NCI-H1436 treated with DMSO at 0.1 percent for 48 hours (cell line): ENCODE measurements at places on chromosomes 12 and 14.

GRCh38 chr12:77537663-77538062 lies 293.0 kb upstream of the NAV3 start:
- no peak for DNase-seq

GRCh38 chr12:21643758-21644157 lies 13.9 kb downstream of the LDHB start:
- no peak for DNase-seq

- DNase-seq = no peak
These were observed 170.1 kb upstream of the FKBP4 start for GRCh38 chr12:2624543-2625288.

DNA sequence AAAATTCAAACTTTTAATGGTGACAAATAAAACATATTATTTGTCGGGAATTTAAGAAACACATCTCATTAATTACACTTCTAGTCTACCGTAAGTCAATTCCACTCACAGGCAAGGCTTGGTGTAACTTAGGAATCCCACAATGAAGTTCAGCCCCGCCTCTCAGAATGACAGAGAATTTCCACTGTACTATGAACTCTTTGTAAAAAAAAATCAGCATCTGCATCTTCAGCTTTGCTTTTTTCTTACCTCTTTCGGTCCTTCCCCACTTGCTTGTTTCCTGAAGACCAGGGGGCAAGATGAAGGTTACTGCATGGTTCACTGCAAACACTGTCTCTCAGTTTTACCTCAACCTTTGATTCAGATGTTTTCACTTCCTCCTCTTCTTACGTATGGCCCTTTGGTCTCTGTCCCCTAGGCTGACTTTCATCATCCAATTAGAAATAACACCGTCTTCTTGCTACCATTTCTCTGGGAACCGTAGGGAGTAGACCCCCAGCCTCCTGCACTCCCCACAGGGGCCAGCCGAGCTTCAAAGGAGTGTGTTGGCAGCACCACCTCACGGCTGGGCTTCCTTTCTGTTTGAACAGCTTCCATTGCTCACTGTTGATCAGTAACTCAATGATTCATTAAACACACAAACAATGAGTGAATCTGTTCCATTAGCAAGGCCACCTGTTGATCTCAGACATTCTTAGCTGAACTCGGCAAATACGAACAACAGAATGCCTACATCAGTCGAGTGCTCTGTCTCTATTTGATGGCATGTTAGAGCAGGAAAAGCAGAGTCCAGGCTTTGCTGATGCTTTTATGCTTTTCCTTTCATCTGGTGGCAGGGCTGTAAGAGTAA lies 343.0 kb downstream of the BMP4 start:
- no peak for DNase-seq

DNA sequence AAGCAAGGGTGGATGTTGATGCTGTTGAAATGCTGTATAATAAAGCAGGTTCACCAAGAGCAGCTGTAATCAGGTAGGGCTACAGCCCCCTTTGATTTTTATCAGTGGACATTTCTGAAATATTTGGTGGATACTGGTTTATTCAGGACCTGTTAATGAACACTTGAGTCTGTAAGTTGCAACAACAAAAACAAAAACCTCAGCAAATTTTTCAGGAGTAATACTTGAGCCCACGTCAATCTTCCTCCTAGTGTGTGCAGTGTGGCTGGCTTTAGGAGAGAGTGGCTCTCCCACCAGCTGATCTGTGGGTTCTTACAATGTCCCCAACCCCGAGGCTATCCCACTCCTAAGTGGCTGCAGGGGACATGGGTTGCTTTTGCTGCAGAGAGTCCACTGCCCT lies 347.8 kb downstream of the GLT1D1 start:
- DNase-seq = no peak

DNA sequence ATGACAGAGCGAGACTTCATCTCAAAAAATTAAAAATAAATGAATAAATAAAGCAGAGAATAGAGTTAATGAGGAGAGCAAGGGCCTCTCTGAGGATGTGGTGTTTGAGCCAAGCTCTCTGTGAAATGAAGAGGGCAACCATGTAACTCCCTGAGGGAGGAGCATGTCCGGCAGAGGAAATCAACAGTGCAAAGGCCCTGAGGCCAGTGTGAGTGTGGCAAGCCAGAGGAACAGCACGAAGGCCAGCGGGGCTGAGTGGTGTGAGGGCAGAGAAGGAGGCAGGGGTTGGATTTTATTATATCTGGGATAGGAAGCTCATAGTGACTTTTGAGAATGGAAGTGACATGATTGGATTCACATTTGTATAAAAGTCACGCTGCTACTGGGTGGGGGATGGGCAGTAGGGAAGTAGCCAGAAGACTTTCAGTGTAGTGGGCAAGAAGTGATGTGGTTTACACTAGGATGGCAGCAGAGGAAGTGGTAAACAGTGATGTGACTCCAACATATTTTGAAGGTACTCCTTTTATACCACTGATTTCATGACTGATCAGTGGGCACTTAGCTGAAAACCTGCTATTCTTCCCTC lies 10.3 kb upstream of the LRP1-AS start:
- DNase-seq = no peak

GRCh38 chr14:81353691-81354323 lies 46.3 kb downstream of the STON2 start:
- no peak for DNase-seq

DNA sequence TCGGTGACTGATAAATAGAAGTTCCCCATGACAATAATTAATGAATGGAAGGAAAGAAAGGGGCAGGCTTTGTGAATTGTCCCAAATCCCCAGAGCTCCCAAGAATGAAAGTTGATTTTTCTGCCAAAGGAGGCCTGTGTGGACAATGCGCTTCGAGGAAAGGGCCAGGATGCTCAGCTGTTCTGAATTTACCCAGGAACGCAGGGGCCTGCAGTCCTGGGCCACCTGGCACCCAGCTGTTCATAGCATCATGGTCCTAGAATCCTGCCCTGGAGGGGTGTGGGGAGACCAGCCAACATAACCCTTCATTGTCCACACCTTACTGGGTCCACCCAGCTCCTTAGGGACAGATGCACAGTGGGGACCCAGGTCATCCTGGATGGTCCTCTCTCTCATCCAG lies 587.5 kb downstream of the BCL11B start:
- DNase-seq = no peak

DNA sequence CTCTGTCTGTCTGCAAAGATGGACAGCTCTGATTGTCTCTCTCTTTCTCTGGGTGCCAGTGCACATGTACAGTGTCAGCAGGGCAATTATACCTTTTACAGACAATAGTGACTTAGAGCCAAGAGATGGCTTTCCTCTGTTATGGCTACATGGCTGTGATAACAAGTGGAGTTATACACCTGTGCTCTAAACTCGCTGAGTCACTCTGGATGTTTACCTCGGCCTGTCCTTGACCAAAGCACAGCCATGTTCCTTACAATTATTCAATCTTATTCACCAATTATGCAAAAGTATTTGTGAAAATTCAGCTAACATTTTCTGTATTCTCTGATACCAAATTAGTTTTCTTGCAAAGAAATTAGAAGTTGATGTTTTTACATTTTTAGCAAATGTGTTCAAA lies 475.5 kb upstream of the CCDC196 start:
- no peak for DNase-seq

- DNase-seq = no peak
These were observed 123.5 kb upstream of the KITLG start for GRCh38 chr12:88703790-88704189.

DNA sequence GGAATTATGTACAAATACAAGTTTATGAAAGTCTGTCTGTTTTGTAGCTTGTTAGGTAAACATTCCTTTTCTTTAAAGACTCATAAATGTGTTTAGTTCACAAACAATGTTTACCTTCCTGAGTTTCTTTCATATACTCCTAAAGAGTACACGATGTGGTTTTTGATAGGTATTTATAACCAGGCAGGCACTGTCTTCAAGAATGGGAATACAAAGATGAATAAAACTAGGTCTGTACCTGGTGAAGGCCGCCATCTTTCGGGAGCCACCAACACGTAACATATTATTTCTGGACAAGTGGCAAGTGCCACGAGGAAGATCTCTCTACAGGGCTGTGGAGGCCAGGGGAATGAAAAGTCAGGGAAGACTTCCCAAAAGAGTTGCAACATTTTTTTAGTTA lies 144.6 kb upstream of the RASSF8 start:
- DNase-seq = no peak

DNA sequence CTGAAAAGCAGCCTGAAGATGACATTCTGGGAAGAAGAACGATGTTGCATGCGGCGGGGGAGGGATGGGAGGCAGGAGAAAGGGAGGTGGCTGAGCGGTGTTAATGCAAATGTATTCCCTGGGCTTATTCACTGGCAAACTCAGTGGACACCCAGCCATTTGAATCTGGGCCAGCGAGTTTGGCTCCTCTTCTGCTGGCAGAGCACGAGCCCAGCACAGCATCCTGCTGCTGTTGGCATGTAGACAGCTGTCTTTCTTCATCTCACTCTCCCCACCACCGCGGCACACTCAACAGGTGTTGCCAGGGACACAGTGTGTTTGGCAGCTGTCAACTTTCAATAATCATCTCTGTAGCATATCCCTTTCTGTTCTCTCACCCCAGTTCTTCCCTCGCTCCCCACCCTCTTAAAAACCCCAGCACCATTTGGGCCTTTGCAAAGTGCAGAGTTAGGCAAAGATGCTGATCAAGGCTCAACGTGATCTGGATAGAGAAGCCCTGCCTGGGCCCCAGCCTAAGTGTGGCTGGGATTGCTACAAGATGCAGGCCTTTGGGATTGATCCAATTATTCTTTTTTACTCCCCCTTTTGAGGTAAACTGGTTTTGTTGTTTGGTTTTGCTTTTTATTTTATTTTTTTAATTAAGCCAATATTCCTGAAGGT lies 131.9 kb downstream of the EXOC5 start:
- no peak for DNase-seq

DNA sequence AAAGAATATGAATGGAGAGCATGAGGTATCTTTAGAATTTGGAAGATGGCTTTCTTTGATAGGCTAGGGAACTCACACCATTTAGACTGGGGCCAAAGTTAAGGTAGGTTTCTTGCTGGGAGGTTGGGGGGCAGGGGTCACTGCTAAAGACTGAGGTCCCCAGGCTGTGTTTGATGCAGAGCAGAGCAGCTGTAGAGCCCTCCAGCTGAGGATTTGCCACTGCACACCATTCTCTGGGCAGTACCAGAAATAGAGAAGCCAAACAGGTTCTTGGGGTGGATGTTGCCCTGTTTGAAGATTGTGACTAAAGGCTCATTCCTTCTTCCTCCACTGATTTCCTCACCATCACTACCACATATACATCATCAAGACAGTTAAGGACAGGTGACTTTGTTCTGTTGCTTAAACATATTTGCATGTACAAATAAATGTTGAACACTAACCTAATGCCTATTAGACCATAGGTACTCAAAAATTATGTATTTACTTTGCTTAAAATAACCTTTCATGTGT lies 7.9 kb downstream of the NTF3 start:
- DNase-seq = no peak

DNA sequence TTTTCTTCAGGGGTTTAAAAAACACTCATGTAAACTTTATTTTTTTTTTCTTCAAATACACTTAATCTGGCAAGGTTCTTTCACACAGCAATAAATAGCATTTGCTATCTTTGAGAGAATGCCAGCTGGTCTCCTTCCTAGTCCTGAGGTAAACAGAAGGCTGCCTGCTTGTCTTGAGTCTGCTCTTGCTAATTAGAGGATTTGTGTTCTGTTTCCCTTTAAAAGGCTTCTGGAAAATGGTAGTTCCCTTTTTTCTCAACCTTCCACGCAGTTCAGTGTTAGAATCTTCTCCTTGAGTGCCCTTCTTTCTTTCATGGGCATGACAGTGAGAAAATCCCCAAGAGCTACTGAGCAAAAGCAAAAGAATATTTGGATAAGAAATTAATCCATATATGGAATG lies 92.3 kb upstream of the DCN start:
- no peak for DNase-seq

DNA sequence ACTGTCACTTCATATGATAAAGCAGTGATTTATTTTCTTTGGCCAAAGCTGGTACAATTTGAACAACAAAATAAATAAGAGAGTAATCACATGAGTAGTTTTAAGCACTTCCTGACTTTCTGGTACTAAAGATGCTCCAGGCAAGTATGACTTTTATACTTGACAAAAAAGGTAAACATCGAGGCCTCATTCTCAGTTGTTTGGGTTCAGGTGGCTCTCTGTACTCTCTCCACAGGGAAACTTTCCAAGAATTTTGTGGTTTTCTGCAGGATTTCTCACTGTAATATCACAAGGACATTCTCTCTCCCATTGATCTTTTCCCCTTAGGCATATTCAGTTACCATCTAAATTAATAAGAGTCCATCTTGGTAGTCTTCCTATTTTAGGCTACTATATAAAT lies 26.6 kb upstream of the KCNC2 start:
- DNase-seq = no peak

DNA sequence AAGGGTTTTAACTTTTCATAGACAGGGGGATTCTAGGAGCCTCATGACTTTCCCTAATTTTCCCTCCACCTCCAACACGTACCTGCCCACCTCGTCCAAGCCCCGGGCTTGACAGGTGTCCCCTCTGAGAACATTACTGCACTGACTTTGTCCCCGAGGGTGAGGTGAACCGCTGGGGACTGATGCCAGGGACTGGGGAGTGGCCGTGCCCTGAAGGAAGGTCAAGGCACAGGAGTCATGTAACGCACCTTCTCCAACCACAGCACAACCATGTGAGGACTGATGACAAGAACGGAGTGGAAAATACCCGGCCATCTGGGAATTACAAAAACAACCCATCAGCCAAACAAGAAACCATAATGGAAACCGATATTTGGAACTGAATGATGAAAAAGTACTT lies 214.7 kb upstream of the C14orf180 start:
- DNase-seq = no peak

- no peak for DNase-seq
These were observed 119.0 kb downstream of the RBM19 start for GRCh38 chr12:113846883-113847755.

DNA sequence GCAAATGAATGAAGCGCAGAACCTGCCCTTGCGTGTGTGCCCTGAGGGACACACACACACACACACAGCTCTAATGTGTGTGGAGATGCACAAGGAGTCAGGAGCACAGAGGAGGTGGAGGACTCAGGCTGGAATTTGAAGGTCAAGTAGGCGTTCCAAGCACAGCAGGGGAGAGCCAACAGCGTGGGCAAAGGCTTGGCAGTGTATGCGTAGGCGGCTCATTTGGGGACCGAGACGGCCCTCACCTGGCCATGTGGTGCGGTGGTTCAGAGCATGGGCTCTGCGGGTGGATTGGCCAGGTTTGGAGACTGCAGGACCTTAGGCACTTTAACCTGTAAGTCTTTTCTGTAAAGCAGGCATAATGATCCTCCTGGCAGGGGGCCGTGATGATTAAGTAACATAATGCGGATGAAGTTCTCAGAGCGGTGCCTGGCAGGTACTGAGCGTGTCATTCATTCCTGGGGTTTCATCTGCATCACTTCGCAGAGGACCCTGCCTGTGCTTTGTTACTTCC lies 69.5 kb upstream of the SLC24A4 start:
- DNase-seq = no peak

- no peak for DNase-seq
These were observed 30.7 kb upstream of the MAP1LC3B2 start for GRCh38 chr12:116528498-116528897.
